ENCODE measurements at places on chromosomes 1 and 21. TPM values are rescaled to one million over a fixed set of nuclear protein-coding genes. Genes with fewer than 3 reads are reported as not detected.

HCRTR1 gene
- total RNA-seq: not detected

VHLL gene
- 0.49 TPM for total RNA-seq

OR2T33 gene
- total RNA-seq: not detected

DNA sequence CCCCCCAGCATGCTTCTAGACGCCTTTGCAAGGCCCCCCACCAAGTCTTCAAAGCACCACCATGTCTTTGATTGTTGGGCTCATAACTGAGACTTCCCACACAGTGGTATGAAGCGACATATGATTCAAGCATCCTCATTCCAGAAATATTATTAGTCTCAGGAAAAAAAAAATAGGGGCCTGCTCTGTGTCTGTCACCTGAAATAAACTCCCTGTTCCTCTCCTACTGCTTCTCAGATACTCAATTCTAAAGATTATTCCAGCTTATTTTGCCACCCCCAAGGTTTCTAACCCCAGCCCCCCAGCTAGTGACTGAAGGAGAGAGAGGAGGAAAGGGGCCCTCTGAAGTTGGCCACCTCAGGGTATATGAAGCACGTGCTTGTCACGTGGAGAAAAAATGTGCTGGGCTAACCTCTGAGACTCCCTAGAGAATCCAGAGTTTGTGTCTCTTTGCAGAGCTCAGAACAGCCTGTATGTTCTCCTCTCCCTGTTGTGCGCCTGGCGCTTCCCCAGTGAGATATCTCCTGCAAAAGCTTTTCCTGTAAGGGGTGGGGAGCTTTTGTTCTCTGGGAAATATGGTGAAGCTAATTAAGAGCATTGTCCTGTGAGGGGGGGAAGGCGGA, 35.9 kb upstream of the RASAL2 start:
- H3K27ac ChIP-seq: no peak overlapping the region
- H3K27me3 ChIP-seq: no peaks in the 10 kb centered on the region
- DNase-seq: no peak

GRCh38 chr1:230415405-230416132, 10.6 kb downstream of the PGBD5 start:
- H3K27ac ChIP-seq: no peak overlapping the region
- no peaks in the 10 kb centered on the region for H3K27me3 ChIP-seq
- H3K4me3 ChIP-seq: no peak overlapping the region
- H3K4me1 ChIP-seq: no peaks in the 10 kb centered on the region
- DNase-seq: no peak

GRCh38 chr1:230327892-230328284, 98.2 kb downstream of the PGBD5 start:
- peak overlapping the region; percentile 50 for H3K4me3 ChIP-seq
- H3K36me3 ChIP-seq: no peaks in the 10 kb centered on the region
- H3K27me3 ChIP-seq: no peaks in the 10 kb centered on the region
- H3K27ac ChIP-seq: peak overlapping the region; percentile 55
- peak; percentile 95 for DNase-seq
